ENCODE measurements at places on chromosomes 7 and 10. TPM values are rescaled to one million over a fixed set of nuclear protein-coding genes. Genes with fewer than 3 reads are reported as not detected.

Gene ZCCHC24
- 0.59 TPM for total RNA-seq

Gene ENTPD1
- 26.3 TPM for total RNA-seq

Gene SLC39A12
- not detected for total RNA-seq

Gene MET
- 3.2 TPM for total RNA-seq

Gene ENO4
- total RNA-seq, result not detected

Gene LRRC18
- not detected for total RNA-seq

Gene GOLGA7B
- total RNA-seq, result 0.26 TPM

Gene SLC26A3
- total RNA-seq, result not detected

Gene ZNF467
- total RNA-seq, result 0.10 TPM

Gene INA
- total RNA-seq, result 1.5 TPM

Gene SEMA3C
- not detected for total RNA-seq

Gene TPST1
- total RNA-seq, result 1.8 TPM

Gene MNX1
- total RNA-seq, result not detected

Gene GRB10
- total RNA-seq, result 2.8 TPM

Gene CHRM2
- not detected for total RNA-seq

Gene MUC12
- 0.81 TPM for total RNA-seq

Gene TAS2R41
- total RNA-seq, result not detected

Gene LFNG
- 34.8 TPM for total RNA-seq

Gene SMO
- 0.56 TPM for total RNA-seq

Gene CLCN1
- not detected for total RNA-seq

Gene SORBS1
- total RNA-seq, result 0.73 TPM

Gene OR2A7
- 2.1 TPM for total RNA-seq

Gene SPDYE1
- total RNA-seq, result not detected

Gene RTKN2
- 3.7 TPM for total RNA-seq

All from activated T-helper 1 cell treated with anti-CD3 and anti-CD28 coated beads, Interleukin-12 subunit alpha, Interleukin-12 subunit beta, Interleukin-2, Interleukin-4 antibody, amounts not matched to agents 30 ng/mL and 10 ng/mL and 1 ng/mL, durations not matched to agents 14 hours and 24 hours and 36 hours (primary cell).